ENCODE measurements at places on chromosomes 4 and X.

- DNase-seq = no peak
Measured at GRCh38 chr4:109010521-109010920, 247.7 kb upstream of the ETNPPL start.

- no peak for DNase-seq
Measured at GRCh38 chr4:151325111-151325948, at the start of gene SH3D19. TSS of gene SH3D19 (minus strand) at chr4:151325605. CDS start at chr4:151325352, 253 bp downstream.

DNA sequence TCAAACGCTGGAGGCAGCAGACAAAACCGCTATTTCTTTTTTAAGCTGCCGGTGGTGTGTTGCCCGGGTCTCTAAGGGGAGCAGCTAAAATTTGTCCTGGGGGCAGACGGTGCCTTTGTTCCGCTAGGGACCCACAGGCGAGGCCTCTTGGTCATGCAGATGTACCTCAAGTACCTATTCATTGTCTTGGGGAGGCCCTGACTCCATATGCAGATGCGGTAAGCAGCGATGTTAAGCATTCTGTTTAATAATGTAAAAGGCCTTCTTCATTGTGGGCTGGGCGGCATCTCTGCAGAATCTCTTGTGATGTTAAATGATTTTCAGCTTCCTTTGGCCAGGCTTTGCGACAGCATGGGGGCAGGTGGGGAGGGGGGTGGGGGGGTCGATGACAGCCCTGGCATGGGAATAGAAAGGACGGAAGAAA, 98.9 kb upstream of the PJA1 start:
- no peak for DNase-seq

- DNase-seq = no peak
Measured at GRCh38 chr4:16123356-16124084, 39.7 kb upstream of the PROM1 start.

GRCh38 chr4:44760142-44760898, 34.0 kb upstream of the GNPDA2 start:
- no peak for DNase-seq

All from activated T-helper 2 cell treated with anti-CD3 and anti-CD28 coated beads, Interferon-gamma antibody, Interleukin-2, Interleukin-4, amounts not matched to agents 10 μg/mL and 5 μg/mL and 100 μg/mL, durations not matched to agents 14 hours and 24 hours and 36 hours (primary cell).